ENCODE measurements at places on chromosomes 5 and 9.
A peak's percentile ranks its signal among the peaks of the same experiment; 100 is the strongest.

DNA sequence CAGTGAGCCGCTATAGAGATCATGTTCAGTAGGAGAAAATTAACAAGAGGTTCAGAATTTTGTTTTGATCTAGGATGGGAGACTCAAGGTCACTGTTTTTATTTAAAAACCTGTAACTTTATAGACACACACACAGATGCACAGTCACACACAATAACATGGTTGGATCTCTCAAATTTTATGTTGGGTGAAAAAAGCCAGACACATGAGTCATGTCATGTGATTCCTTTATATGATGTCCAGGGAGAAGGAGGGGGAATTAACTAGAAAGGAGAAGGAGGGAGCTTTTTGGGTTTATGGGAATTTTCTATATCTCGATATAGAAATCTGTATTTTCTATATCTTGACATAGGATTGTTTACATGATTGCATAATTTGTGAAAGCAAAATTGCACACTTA, 17.1 kb downstream of the C6 start:
- no peak for DNase-seq

DNA sequence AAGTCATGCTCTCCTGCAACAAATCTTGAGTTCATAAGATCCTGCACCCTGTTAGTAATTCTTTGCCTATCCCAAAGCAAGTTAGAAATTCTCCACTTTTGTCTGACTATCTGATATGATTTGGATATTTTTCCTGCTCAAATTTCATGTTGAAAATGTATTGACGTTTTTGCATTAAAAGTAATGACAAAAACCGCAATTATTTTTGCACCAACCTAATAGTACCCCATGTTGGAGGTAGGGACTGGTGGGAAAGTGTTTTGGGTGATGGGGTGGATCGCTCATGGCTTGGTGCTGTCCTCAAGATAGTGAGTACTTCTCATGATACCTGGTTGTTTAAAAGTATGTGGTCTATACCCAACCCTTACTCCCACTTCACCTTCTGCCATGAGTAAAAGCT, 713.4 kb downstream of the CDH18 start:
- no peak for DNase-seq

GRCh38 chr5:74369173-74369572, 271.4 kb downstream of the ENC1 start:
- DNase-seq, result no peak

DNA sequence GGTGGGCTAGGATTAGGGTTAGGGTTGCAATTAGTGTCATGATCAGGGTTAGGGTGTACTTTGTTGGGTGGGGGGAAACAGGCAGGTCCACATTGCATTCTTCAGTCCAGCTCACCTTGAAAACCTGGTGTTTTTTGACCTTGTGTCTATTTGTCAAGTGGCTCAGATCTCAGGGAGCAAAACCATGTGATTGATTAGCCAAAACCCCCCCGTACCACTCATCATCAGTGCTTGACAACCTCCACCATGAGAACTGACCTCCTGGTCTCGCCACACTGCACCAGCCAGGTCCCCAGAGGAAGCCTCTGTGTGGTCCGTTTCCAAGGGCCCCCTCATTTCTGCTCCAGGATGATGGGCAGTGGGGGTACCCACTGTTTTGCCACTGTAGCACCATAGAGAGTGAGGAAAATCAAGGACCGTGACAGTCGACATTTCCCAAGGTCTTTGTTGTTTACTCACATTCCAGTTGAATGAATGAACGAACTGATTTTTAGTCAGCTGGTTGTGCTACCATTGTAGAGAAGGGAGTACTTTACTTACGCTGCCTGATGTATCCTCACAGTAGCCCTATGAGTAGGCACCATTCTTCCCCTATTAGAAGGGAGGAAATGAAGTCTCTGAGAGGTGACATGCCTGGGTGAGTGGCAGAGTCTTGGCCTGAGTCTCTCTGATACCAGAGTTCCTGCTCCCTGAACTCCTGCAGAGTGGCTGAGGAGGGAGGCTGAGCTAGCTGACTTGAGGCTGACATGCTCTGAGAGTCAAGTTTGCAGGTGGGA, 84.8 kb downstream of the RAD23B start:
- DNase-seq, result no peak

DNA sequence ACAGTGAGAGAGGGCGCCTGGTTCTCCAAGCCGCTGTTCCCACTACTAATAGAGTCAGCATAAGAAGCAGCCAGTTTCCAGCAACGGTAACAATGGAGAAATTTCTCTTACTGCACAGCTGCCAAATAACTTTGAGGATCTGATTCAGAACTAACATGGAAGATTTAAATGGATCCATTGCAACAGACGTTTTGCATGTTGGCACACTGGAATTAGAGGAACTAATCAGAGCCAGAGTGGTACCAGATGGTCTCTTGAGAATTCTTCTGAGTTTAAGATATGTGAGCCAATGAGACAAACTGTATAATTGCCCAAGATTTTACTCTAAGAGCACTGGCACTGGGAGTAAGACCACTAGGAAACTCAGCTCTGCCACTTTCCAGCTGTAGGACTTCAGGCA, 186.5 kb downstream of the EFNA5 start:
- DNase-seq, result no peak

DNA sequence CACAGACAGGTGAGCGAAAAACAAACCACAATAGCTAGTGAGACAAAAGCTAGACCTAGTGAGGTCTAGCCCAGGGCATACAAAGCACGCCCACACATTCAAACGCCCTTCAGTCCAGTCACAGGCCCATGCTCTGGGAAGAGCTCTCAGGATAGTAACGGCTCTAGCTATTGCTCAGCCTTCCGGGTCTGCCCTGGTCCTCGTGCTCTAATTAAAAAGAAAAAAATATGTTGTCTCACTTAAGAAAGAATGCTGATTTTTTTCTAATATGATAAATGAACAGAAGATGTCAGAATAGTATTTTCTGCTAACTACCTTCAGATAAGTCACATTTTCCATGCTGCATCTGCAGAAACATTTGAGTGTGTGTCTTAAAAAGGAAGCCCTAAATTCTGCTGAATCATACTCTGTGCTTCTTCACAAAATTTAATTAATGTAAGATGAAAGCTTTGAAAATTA, 94.5 kb downstream of the PLPP1 start:
- DNase-seq, result no peak

DNA sequence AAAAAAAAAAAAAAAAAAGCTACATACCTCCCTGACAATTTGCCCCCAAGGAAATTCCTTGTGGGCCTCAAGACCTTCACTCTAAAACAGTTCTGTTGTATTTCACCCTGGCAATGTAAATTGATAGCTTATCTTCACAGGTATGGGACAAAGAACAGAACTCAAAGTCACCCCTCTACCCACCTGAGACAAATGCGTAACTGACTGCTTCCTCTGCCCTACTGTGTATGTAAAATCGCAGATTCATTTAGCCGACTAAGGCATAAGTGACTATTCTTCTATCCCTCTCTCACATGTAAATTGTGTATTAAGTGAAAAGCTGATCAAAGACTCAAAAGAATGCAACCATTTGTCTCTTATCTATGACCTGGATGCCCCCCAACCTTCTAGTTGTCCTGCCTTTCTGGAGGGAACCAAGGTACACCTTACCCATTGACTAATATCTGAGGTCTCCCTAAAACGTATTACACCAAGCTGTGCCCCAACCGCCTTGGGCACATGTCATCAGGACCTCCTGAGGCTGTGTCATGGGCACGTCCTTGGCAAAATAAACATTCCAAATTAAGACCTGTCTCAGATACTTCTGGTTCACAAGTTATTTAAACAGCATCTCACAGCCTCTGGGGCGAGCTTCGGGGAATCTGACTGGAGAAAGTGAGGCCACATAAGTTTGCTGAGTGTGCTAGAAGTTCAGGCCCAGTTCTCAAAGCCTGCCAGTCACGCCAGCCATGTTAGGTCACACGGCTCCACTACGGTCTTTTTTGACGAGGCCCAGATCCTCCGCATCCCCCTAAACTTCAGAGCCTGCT, 954 bp downstream of the TBCA start:
- no peak for DNase-seq

GRCh38 chr5:170720179-170720578, 63.3 kb upstream of the GABRP start:
- DNase-seq, result no peak

- no peak for DNase-seq
These were observed 7.8 kb downstream of the ITGA2 start for GRCh38 chr5:52996979-52997378.

DNA sequence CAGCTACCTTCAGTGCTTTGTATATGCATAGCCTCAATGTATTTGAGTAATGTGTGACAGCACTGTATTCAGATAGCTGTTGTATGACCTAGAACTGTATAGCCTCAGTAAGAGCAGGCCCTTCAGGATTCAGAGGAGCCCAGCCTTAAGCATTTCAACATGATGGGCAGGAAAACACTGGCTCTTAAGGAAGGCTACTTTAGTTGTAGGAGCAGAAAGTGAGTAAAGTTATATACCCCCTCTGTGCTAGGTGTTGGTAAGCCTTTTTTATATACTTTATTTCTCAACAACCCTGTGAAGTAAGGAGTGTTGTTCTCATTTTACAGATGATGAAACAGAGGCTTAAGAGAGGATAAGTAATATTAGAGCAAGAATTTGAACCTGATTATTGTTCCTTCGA, 1.5 kb upstream of the GPR21 start:
- no peak for DNase-seq

- no peak for DNase-seq
These were observed 16.9 kb upstream of the CPLX2 start for GRCh38 chr5:175854231-175855040.

GRCh38 chr5:163177971-163178370, 259.4 kb upstream of the CCNG1 start:
- no peak for DNase-seq

GRCh38 chr5:373710-374602, 52.4 kb downstream of the AHRR start:
- peak; percentile 1 for DNase-seq

DNA sequence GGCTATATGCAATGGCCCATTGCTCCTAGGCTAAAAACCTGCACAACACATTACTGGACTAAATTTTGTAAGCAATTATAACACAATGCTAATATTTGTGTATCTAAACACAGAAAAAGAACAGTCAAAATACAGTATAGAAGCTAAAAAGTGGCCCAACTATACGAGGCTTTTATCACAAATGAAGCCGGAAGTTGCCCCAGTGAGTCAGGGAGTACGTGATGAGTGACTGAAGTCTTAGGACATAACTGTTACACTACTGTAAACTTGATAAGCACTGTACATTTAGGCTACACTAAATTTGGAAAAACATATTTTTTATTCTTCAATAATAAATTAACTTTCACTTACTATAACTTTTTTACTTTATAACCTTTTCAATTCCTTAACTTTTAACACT, 105.2 kb upstream of the PRR16 start:
- DNase-seq, result no peak

GRCh38 chr5:117054911-117055310, 480.3 kb upstream of the SEMA6A start:
- no peak for DNase-seq

- peak; percentile 52 for DNase-seq
These were observed 317.2 kb downstream of the DEPDC1B start for GRCh38 chr5:60382716-60383115.

GRCh38 chr9:99509065-99509745, 287.1 kb downstream of the SEC61B start:
- no peak for DNase-seq

DNA sequence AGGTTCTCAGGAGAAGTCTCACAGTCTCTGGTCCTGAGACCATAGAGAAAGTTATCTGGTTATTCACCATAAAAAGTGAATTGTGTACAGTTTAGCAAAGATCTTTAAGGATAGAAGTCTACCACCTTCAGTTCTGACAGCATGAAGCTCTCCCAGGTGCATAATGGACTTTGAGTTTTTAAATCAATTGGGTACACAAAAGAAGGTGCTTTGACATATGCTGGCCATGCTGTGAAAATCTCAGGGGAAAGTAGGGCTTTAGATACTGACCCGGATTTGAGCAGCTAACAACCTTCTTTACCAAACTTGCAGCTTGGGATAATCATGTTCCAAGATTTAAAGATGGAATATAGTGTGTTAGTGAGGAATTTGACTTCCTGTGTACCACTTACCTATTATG, 264.2 kb downstream of the ZSWIM6 start:
- no peak for DNase-seq

GRCh38 chr9:6759185-6759977, 1.6 kb downstream of the KDM4C start:
- DNase-seq, result no peak

DNA sequence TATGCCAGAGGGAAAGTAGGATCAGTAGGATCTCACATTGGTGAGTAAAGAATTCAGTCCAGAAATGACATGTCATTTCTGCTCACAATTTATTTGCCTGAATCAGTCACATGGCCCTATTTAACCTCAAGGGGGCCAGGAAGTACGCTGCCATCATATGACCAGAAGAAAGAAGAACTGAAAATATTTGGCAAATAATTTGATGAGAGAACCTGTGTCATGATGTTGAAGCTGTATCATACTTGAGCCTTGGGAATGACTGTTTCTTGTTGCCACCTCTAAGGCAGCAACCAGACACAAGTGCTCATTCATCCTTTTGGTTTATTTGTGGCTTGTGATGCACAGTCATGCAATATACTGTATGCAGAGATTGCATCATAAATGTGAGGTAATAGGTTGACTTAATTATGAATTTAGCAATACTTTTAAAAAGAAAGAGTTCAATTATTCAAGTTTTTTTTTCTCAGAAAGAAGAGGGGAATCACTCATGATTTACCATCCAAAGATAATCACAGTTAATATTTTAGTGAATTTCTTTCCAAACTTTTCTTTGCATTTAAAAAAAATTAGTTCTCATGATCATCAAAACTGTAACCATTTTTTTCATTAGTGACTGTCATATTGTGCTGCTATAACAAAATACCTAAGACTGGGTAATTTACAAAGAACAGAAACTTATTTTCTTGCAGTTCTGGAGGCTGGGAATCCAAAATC, 8.2 kb upstream of the ZFYVE16 start:
- no peak for DNase-seq

DNA sequence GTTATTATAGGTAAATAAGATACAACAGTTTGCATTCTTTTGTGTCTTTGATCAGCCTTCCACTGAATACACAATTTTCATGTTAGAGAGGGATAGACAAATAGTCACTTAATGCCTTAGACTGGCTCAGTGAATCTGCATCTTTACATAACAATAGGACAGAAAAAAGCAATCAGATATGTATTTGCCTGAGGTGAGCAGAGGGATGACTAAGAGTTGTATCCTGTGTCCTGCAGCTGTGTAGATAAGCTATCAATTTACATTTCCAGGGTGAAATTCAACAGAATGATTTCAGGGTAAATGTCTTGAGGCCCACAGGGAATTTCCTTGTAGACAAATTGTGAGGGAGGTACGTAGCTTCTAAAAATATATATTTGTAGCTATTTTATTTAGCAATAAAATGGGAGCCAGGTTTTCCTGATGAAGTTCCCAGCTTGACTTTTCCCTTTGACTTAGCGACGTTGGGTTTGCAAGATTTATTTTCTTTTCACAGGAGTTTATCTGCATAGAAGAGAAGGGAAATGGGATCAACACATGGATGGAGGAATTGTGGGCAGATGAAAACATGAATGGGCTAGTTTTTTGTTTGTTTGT, 586.1 kb upstream of the CDH6 start:
- no peak for DNase-seq

GRCh38 chr9:117662651-117663050, 41.6 kb upstream of the TLR4 start:
- DNase-seq, result no peak

Data from midbrain (tissue), 1 donor.